Uterine smooth muscle cell (primary cell): ENCODE measurements at places on chromosomes 3 and 15. TPM values are rescaled to one million over a fixed set of nuclear protein-coding genes. Genes with fewer than 3 reads are reported as not detected.

The CPLX3 gene
- not detected in 2 replicates for total RNA-seq

The CCDC51 gene
- 21.5 and 24.3 TPM in 2 replicates for total RNA-seq

The HIGD2B gene
- not detected in 2 replicates for total RNA-seq

The CSTA gene
- total RNA-seq, result 0.11 and 1.1 TPM in 2 replicates

The COLQ gene
- total RNA-seq, result 0.66 and 0.75 TPM in 2 replicates
